NCI-H446 treated with DMSO at 0.1 percent for 48 hours (cell line): ENCODE measurements at places on chromosomes 12 and 14.

- DNase-seq: peak; percentile 69
These were observed 143.7 kb downstream of the AKAP6 start for GRCh38 chr14:32472512-32473463.

DNA sequence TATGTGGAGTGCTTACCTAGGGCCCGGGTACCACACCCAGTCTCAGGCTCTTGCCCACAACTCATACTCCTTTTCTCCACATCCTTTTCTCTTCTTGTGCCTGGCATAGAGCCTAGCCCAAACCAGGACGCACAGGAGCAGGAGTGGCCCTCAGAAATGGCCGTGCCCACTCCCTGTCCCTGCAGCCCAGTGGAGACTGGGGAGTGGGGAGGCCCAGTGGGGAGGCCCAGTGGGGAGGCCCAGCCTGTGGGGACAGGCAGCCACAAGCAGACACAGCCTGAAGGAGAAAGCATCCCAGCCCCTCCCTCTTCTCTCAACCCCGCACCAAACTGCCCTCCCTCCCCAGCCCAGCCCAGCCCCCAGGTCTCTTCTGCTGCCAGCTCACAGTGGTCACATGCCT, 196.8 kb downstream of the KIF26A start:
- no peak for DNase-seq

GRCh38 chr12:97939156-97939555, 476.6 kb downstream of the RMST start:
- DNase-seq: no peak

DNA sequence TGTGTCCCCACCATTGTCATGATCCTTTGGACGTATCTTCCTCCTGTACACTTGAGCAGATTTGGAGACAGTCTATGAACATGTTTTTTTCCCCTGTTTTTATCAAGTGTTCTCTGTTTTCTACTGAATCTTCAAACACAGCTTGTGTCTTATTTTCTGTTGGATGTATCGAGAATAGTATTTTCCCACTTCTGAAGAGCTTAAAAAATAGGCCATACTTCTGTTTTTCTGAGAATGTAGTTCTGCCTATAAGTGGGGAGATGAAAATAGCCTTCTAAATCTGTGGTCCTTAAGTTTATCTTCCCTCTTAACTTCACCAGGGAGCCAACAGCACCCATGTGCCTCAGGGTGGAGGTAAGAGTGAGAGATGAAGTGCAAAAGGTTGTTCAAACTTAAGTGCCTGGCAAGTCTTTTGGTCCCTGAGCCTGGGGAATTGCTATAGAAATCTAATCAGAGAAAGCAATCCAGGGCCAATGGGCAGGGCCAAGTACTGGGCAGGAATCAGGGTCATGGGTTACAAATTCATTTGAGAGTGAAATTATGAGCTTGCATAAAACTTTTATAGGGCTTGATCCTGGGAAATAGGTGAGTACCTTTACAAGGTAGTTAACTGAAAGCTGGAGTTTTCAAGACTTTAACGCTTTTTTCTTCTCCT, 58.9 kb downstream of the ARF6 start:
- DNase-seq: no peak

- DNase-seq: peak; percentile 42
These were observed 142.8 kb downstream of the SLC8A3 start for GRCh38 chr14:70045844-70046535.

GRCh38 chr14:104249706-104250105, 111.3 kb downstream of the KIF26A start:
- no peak for DNase-seq

DNA sequence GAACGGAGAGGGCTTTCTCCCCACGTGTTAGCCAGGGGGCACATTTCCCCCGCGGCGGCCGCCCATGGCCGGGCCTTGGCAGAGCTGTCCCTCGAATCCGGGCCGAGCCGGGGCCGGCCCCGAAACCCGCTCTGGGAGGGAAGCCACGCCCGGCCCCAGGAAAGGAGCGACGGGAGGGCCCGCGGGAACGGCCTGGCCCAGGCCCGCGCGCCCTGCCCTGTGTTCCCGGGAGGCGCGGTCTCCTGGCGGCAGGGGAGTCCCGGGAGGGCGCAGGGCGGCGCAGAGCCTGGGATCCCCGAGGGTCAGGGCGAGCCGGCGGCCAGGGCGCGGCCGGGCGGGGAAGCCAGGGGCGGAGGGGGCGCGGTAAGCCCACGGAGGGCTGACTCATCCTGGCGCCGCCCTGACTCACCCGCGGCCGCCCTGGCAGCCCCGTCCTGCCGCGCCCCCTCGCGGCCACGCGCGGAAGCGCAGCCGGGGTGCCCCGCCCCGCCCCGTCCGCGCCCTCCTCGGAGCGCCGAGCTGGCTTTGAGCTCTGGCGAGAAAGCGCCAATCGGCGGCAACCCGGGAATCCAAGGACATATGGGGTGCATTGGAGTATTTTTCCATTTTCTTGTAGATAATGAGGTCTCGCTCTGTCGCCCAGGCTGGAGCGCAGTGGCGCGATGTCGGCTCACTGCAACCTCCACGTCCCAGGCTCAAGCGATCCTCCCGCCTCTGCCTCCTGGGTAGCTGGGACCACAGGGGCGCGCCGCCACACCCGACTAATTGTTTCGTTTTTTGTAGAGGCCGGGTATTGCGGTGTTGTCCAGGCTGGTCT, 31.8 kb upstream of the PLEKHG6 start:
- DNase-seq: peak; percentile 73

- no peak for DNase-seq
These were observed 17.7 kb upstream of the NEDD1 start for GRCh38 chr12:96889273-96889933.

DNA sequence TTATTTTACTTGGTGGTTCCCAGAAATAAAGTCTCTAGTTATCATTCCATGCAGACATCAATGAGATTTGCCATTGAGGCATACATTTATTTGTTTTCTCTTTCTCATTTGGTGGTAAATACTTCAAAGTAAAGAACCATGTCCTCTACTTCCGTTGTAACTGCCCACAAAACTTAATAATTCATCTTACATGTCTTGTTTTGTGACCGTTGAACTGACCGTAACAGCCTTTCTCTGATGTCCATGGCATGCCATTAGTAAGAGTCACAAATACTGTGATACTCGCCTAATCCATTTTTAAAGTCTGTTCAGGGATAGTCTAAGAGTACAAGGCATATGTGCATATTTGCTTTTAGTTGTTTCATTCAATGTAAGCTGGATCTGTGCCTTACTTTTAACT, 145.3 kb downstream of the ETV6 start:
- no peak for DNase-seq

GRCh38 chr14:68780358-68781160, 12.3 kb downstream of the ZFP36L1 start:
- no peak for DNase-seq

GRCh38 chr14:92973261-92973797, 50.4 kb downstream of the CHGA start:
- peak; percentile 97 for DNase-seq

DNA sequence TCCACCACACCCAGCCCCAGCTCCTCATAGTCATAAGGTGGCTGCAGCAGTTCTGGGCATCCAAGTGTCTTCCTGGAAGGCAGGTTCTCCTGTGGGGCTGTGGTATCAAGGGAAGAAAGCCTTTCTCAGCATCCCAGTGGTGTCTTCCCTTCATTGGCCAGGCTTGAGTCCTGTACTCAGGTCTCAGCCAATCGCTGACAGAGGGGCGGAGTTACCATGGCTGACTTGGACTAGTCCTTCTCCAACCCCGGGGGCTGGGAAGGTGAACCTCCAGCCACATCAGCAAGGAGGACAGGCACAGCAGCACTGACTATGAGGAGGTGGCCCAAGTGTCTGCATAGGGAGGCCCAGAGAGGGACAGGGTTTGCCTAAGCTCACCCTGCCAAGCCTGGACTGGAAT, 64.0 kb upstream of the SLC24A4 start:
- DNase-seq: no peak

- DNase-seq: no peak
These were observed 15.0 kb upstream of the MDM2 start for GRCh38 chr12:68792952-68793351.

DNA sequence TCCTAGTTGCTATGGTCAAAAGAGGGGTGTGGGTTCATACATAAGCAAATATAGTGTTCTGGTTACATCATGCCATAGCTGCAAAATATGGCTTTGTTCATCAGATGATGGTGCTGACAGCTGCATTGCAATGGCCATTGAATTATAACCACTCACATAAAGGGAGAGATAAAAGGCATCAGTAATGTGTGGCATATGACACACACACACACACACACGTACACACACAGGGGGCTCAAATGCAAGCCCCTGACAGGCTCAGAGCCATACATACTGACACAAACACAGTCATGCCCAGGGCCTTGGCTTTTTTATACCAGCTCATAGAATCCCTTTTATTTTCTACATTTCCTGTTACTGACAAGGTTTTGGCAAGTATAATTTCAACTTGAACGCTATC, 698.9 kb downstream of the BCL11B start:
- DNase-seq: no peak

DNA sequence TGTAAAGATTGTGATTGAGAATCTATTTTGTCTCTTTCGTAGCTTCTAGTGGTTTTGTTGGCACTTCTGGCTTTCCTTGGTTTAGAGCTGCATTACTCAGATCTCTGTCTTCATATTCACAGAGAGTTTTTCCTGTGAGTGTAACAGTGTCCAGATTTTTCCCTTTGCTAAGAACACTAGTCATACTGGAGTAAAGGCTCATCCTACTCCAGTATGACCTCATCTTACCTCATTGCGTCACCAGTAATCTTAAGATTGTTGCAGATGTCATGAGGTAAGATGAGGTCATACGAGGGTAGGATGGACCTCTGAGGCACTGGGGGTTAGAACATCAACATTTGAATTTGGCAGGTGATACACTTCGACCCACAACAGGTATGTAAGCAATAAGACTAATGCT, 461.2 kb downstream of the FLRT2 start:
- DNase-seq: no peak

DNA sequence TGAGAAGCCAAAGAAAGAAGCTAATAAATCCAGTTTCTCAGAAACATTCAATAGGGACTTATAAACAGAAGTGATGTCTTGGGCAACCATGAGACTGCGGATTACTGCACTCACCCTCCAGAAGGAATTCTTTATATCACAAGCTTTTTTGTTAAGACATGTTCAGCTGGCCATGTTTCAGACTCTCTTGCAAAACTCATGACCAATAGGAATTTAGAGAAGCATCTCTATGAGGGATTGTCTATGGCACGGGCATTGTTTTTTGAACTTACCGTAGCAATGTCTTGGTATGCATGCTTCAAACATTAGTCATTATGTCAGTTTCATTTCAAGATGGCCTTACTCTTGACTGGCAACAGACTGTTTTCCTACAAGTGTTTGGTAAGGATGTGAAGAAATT, 15.5 kb upstream of the ZNF268 start:
- no peak for DNase-seq

- no peak for DNase-seq
These were observed 144.5 kb downstream of the LLPH start for GRCh38 chr12:65986047-65986446.

DNA sequence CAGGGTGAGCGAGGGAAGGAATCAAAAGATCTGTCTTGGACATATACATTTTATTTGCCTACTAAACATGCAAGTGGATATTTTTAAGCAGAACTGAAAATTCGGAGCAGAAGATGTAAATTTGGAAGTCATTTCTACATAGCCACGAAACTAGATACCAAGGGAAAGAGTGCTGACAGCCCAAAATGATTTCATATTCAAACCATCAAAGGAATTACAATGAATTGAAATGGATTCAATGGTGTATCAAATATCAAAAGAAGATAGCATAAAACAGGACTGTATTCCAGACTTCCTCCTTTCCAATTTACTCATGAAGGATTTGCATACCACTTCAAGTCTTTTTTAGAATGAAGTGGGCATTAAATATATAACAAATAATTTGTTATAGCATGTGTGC, 313.5 kb upstream of the KITLG start:
- DNase-seq: no peak

GRCh38 chr12:56768424-56768823, 5.3 kb downstream of the HSD17B6 start:
- DNase-seq: no peak

GRCh38 chr14:97074856-97075255, 277.7 kb downstream of the VRK1 start:
- DNase-seq: no peak

- no peak for DNase-seq
These were observed 174.0 kb downstream of the ITPR2 start for GRCh38 chr12:26658991-26659390.

DNA sequence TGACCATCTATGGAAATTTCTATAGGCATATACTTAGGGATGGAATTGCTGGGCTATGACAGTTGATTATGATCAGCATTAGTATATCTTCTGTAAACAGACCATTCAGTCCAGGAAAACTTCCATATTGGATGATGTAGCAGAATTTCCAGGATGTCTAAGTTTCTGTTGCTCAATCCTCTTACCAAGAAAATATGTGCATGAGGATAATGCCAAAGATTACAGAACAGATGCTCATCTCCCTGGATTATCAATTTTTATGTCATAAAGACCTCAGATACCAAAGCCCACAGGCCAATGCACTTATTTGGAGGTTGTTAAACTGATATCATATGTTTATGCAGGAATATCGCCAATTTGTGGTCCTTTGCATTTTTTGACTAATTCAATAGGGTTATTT, 354.4 kb upstream of the FLRT2 start:
- no peak for DNase-seq

GRCh38 chr14:88272390-88273269, 50.4 kb downstream of the KCNK10 start:
- no peak for DNase-seq

DNA sequence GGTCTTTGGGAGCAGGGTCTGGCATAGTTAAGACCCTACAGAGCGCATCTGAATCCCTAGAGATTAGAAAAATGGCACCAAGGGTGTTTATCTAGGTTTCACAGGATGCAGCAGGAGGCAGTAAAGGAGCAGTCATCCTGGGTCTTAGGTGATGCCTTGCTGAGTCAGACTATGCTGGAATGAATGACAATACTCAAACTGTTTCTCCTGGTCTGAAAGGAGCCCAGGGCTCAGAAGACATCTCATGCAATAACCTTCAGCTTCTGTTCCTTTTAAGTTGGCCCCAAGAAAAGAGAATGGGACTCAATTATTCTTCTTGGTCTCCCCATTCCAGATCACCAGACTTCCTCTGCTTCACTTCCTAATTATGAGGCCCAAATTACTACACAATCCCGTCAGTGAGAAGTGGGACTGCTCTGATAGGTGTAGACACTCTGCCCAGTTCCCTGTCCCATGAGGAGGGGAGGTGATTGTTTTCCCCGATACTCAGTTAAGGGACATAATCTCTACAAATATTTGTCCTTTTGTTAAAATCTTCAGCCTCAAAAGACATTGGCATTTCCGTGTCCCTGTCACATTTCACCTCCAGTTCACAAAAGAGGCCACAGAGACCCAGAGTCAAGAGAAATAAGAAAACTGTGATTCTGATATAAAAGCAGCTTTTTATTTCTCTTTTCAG, 14.8 kb upstream of the APOF start:
- DNase-seq: no peak
